HCT116 (cell line): ENCODE measurements at places on chromosomes 5 and 9. TPM values are rescaled to one million over a fixed set of nuclear protein-coding genes. Genes with fewer than 3 reads are reported as not detected.

- peaks cover 26% of the 10 kb centered on the region for H3K4me1 ChIP-seq
- DNase-seq = no peak
- no peaks in the 10 kb centered on the region for H3K36me3 ChIP-seq
Observed at GRCh38 chr5:142955628-142956027, 185.5 kb downstream of the ARHGAP26 start.

DNA sequence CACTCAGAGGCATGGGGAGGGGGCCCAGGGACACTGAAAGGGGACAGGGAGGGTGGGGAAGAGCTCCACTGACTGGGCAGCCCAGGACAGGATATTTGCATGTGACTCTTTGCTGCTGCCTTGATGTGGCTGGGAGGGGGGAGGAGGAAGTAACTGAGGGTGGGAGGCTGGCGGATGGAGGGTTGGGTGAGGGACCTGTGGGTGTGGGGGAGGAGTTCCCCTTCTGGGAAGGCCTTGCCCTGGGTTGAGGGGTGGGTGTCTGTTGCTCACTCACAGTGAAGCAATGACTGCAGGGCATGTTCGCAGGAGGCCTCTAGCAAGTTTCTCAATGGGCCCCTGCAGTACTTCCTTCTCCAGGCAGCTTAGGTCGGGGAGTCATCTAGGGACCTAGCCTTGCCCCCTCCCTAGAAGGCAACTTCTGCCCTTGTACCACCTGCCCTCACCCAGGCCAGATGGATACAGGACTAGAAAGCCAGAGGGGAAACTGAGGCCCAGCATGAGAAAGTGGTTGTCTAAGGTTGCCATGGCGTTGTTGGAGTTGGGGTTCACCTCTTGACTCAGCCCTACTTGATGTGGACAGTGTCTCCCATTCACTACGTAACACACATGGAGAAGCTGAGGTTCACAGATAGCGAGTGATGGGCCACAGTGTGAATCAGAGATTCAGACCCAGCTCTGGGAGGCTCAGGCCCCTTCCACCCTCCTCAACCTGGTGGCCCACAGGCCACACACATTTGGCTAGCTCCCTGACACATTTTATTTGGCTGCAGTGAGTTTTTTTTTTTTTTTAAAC lies 3.0 kb downstream of the GRK6 start:
- no peak for DNase-seq
- H3K27me3 ChIP-seq = no peaks in the 10 kb centered on the region
- H3K4me1 ChIP-seq = peaks cover 15% of the 10 kb centered on the region
- H3K27ac ChIP-seq = peak overlapping the region; percentile 25; the same call in 1 of the 2 replicates
- no peak overlapping the region for H3K4me3 ChIP-seq
- H3K36me3 ChIP-seq = peaks cover 12% of the 10 kb centered on the region

GRCh38 chr5:1874771-1875220 lies 7.9 kb downstream of the IRX4 start:
- H3K4me1 ChIP-seq = no peaks in the 10 kb centered on the region
- no peaks in the 10 kb centered on the region for H3K36me3 ChIP-seq
- no peak for DNase-seq
- H3K27me3 ChIP-seq = no peaks in the 10 kb centered on the region
- H3K27ac ChIP-seq = no peak overlapping the region

DNA sequence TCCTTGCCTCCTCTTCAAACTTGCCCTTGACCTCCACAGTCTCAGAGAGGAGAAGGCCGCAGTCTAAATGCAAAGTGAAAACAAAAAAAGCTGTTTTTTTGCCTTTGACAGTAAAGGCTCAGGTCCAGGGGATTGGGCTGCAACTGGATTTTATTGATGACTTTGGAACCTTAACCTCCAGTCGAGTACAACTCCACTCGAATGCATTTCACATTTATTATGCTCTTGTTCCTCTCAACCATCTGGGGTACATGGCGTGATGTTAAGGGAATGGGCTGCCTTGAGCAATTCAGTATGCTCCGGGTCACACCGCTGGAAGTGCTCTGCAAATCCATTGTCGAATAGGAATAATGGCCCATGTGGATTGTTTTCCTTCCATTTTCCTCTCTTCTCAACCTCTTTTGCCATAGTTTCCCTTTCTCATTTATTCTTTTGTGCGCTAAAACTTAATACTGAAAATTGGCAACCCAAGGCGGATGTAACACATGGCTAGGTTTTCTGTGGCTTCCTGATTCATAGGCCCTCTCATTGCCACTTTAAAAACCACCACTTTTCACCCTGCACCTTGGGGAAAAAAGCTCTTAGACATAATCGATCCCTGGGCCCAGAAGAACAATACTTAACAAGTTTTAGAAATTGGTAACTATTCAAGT lies 34.3 kb downstream of the ITK start:
- peaks cover 3% of the 10 kb centered on the region; the same call in 1 of the 2 replicates for H3K4me1 ChIP-seq
- H3K36me3 ChIP-seq = no peaks in the 10 kb centered on the region
- H3K27me3 ChIP-seq = no peaks in the 10 kb centered on the region
- H3K27ac ChIP-seq = no peak overlapping the region
- DNase-seq = no peak

DNA sequence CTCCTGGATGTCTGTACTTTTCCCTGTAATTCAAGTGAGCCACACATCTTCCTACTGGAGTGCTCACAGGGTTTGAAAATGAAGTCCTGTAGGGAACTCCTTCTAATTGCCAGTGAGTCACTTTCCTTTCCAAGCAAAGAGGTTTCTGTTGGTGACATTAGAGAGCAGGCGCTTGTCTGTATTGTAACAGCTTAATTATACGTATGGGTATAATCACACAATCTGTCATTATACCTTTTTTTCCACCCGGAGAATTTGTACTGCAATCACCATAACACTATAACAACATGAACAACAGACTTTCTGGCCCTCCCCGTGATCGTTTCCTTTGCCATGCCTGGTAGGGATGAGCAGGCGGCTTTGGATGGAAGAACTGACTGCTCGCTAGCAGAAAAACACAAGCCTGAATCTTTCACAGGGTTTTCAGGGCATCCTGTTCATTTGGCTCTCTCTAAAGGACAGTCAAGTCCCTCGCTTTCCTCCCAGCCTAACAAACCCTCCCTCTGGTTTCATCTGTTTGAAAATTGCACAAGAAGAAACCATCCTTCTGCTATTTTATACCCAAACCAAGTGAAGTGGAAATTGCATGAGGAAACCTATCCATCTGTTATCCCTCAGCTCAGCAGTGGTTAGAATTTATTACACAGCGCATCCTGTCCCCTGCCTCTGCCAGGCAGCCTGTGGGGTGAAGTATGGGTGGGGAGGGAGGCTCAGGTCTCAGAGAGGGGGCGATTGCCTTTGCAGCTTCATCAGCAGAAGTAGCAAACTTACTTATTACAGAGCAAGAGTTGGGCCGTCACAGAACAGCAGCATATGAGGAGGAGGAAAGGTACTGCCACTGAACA lies 307.0 kb upstream of the TLE4 start:
- H3K27ac ChIP-seq = no peak overlapping the region
- H3K4me3 ChIP-seq = no peak overlapping the region
- H3K27me3 ChIP-seq = no peaks in the 10 kb centered on the region
- H3K36me3 ChIP-seq = no peaks in the 10 kb centered on the region
- no peaks in the 10 kb centered on the region for H3K4me1 ChIP-seq
- no peak for DNase-seq

DNA sequence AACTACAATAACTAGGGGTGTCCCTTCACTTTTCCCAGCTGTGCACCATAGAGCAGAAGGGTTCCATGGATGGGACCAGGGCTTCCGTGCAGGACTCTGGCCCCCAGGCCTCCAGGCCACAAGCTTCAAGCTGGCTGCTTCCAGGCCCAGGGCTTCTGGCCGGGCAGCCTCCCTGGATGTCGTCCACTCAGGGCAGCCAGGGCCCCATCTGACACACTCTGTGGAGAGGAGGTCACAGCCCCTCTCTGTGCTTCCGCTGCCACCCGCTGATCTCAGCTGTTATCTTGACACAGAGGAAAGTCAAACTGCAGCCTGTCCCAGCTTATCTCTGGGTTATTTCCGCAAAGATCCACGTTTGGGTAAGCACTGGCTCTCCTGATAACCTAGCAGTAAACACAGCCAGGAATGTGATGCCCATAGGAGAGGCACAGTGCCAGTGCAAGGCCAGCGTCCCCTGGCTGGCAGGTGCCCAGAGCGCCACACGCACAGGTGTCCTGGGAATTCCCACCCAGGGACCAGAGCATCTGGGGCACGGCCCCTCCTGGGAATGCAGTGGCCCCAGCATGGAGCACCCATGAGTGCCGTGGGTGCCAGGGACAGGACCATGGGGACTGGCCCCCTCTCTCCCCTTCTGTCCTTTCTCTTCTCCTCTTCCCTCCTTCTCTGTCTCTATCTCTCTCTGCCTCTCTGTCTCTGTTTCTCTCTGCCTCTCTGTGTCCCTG lies 15.6 kb upstream of the SLC6A19 start:
- H3K27me3 ChIP-seq = no peaks in the 10 kb centered on the region
- H3K36me3 ChIP-seq = no peaks in the 10 kb centered on the region
- no peaks in the 10 kb centered on the region for H3K4me1 ChIP-seq

- H3K27ac ChIP-seq = no peak overlapping the region
- H3K4me3 ChIP-seq = no peak overlapping the region
- no peaks in the 10 kb centered on the region for H3K36me3 ChIP-seq
- no peaks in the 10 kb centered on the region for H3K27me3 ChIP-seq
- DNase-seq = no peak
Observed at GRCh38 chr9:17294822-17295624, 160.2 kb downstream of the CNTLN start.

DNA sequence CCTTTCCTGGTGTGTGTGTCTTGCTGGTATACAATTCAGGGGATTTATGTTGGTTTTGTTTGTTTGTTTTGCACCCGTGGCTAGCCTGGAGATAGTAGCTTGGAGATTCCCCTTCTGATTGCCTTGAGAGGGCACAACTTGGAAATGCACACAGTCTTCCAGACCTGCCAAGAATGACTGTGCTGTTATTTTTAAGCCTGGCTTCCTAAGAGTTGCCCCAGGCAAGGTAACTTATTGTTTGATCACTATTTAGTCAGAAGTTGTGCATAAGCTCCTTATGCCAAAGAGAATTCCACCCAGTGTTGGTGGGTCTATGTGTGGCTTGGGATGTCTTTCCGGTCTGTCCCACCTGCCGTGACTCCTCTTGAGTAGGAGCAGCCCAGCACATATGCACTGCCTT lies 421.9 kb upstream of the KCNN2 start:
- H3K36me3 ChIP-seq = no peaks in the 10 kb centered on the region
- no peak overlapping the region for H3K4me3 ChIP-seq
- no peak for DNase-seq
- no peaks in the 10 kb centered on the region for H3K4me1 ChIP-seq
- peaks cover 10% of the 10 kb centered on the region; the same call in 1 of the 2 replicates for H3K27me3 ChIP-seq

- H3K27me3 ChIP-seq = peaks cover 21% of the 10 kb centered on the region; the same call in 1 of the 2 replicates
- no peak overlapping the region for H3K27ac ChIP-seq
- no peaks in the 10 kb centered on the region for H3K4me1 ChIP-seq
- no peak overlapping the region for H3K4me3 ChIP-seq
Observed at GRCh38 chr5:133849116-133849515, 119.3 kb downstream of the C5orf15 start.

DNA sequence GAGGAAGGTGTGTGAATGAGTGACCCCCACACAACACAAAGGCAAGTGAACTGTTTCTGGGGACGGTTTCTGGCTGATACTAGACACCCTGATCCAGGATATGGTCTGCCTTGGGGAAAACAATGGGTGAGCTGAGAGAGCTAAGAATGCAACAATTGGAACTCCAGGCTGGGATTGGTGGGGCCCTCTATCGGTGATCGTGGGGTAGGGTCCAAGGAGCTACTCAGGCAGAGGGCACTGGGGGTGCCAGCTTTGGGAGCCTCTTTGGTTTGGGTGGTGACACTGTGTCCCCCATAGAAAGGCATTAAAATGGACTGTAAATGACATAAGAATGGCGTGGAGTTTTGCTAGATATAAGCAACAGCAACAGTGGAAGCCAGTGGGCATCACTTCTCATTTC lies 439.1 kb downstream of the DMAC1 start:
- H3K36me3 ChIP-seq = no peaks in the 10 kb centered on the region
- H3K27ac ChIP-seq = no peak overlapping the region
- H3K4me1 ChIP-seq = no peaks in the 10 kb centered on the region
- H3K27me3 ChIP-seq = peaks cover 33% of the 10 kb centered on the region
- no peak overlapping the region for H3K4me3 ChIP-seq

- no peak for DNase-seq
- no peaks in the 10 kb centered on the region for H3K27me3 ChIP-seq
- H3K27ac ChIP-seq = peak overlapping the region; percentile 100
- H3K36me3 ChIP-seq = no peaks in the 10 kb centered on the region
- peak overlapping the region; percentile 75 for H3K4me3 ChIP-seq
- H3K4me1 ChIP-seq = peaks cover 22% of the 10 kb centered on the region
Observed at GRCh38 chr9:69121155-69122081, 52.7 kb upstream of the TJP2 start.

GRCh38 chr5:17225520-17225919 lies 8.1 kb downstream of the BASP1 start:
- no peak overlapping the region for H3K27ac ChIP-seq
- H3K27me3 ChIP-seq = peaks cover 15% of the 10 kb centered on the region; the same call in 1 of the 2 replicates
- no peak for DNase-seq
- no peaks in the 10 kb centered on the region for H3K4me1 ChIP-seq

The ALAD gene
- 14.0 TPM for total RNA-seq

The MYORG gene
- 8.5 TPM for total RNA-seq

The C9orf152 gene
- total RNA-seq = not detected

The C9orf153 gene
- total RNA-seq = not detected

The SLC45A2 gene
- not detected for total RNA-seq

The TAS2R1 gene
- not detected for total RNA-seq
